Lower leg skin (tissue), 4 donors: ENCODE measurements at places on chromosomes 2 and 18. TPM values are rescaled to one million over a fixed set of nuclear protein-coding genes. Genes with fewer than 3 reads are reported as not detected.
A peak's percentile ranks its signal among the peaks of the same experiment; 100 is the strongest.

LOXHD1 gene
- 0.02 TPM for total RNA-seq

XIRP2 gene
- not detected for total RNA-seq

PPP4R1 gene
- 73.6 TPM for total RNA-seq

CXCR4 gene
- total RNA-seq: 7.5 TPM

EN1 gene
- total RNA-seq: 16.2 TPM

DNAH7 gene
- 0.34 TPM for total RNA-seq

EPHA4 gene
- 59.2 TPM for total RNA-seq

CENPA gene
- total RNA-seq: 0.47 TPM

CRYGD gene
- not detected for total RNA-seq

PCARE gene
- not detected for total RNA-seq

LBX2 gene
- total RNA-seq: 0.55 TPM

HOXD1 gene
- total RNA-seq: 0.27 TPM

ELOA2 gene
- not detected for total RNA-seq

NT5DC4 gene
- not detected for total RNA-seq

TTN gene
- 0.25 TPM for total RNA-seq

CHRND gene
- not detected for total RNA-seq

- no peak for DNase-seq
Observed at GRCh38 chr2:82089518-82089917, 1785.0 kb upstream of the LRRTM1 start.

- DNase-seq: no peak
Observed at GRCh38 chr2:164593541-164593940, 27.7 kb downstream of the GRB14 start.

GRCh38 chr2:196233805-196234475 lies 62.6 kb upstream of the STK17B start:
- no peak for DNase-seq

DNA sequence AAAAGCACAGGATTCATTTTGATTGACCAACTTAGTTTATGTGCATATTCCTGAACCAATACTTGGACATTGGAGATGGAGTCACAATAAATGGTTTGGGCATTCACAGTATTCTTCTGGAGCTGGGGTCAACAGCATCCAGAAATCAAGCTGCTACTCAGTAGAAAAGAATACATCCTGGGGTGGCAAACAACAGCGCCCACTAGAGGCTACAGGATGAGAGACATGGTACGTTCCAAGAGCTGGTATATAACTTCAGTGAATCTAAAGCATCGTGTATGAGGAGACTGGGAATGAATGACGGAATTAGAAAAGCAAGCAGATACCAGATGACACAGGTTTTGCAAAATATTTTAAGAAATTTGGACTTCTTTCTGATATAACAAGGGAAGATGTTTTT lies 142.9 kb upstream of the FIGN start:
- DNase-seq: no peak

- DNase-seq: no peak
Observed at GRCh38 chr2:7472465-7472864, 555.3 kb downstream of the RNF144A start.

- no peak for DNase-seq
Observed at GRCh38 chr2:207475546-207475945, 54.2 kb upstream of the CREB1 start.

GRCh38 chr2:41600460-41600859 lies 447.4 kb upstream of the PKDCC start:
- no peak for DNase-seq

- DNase-seq: no peak
Observed at GRCh38 chr18:11955239-11956029, 25.9 kb upstream of the IMPA2 start.

GRCh38 chr18:68469049-68469625 lies 245.8 kb downstream of the TMX3 start:
- DNase-seq: no peak

GRCh38 chr18:67618061-67618460 lies 101.5 kb upstream of the DSEL start:
- DNase-seq: no peak

- no peak for DNase-seq
Observed at GRCh38 chr18:25895518-25895917, 194.9 kb downstream of the SS18 start.

GRCh38 chr2:47334356-47335136 lies 68.4 kb upstream of the MSH2 start:
- DNase-seq: no peak

DNA sequence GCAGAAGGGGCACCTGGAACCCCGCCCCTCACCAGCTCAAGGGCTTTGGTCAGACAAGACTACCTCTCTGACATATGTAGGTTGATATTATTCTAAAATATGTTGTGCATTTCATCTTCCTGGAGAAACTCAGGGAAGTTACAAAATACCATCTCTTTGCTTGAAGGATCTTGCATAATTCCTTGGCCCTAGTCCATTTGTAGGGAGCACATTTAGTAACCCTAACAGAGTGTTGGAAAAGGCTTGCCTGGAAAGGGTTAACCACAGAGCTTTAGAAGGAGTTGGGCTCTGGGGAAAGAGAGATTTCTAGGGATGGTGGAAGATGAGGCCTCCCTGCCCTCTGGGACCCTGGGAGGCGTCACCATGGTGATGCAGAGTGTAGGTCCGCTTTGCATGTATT lies 143.0 kb upstream of the SLC1A4 start:
- DNase-seq: no peak

GRCh38 chr2:88811233-88811632 lies 119.8 kb downstream of the RPIA start:
- DNase-seq: no peak

GRCh38 chr2:212194396-212194795 lies 344.2 kb downstream of the ERBB4 start:
- no peak for DNase-seq

GRCh38 chr18:9516437-9517064 lies 41.2 kb downstream of the RALBP1 start:
- no peak for DNase-seq

DNA sequence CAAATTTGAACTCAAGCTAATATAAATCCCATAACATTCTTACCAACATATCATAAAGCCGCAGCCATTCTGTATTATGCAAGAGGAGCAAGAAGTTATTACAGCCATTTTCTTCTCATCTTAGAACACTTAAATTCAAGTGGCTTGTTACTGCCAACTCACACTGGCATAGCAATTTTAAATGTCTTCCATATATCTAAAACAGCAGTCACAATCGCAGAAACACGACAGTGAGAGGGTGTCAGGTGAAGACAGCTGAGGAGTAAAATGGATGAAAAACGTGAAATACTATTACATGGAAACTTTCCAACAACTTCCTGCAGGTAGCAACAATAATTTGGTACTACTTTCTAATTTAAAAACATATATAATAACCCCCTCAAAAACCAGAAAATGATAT lies 17.9 kb downstream of the PPP3R1 start:
- DNase-seq: no peak

GRCh38 chr2:105490204-105490603 lies 91.4 kb upstream of the FHL2 start:
- DNase-seq: no peak

- no peak for DNase-seq
Observed at GRCh38 chr18:37946324-37946723, 380.7 kb upstream of the CELF4 start.

GRCh38 chr2:104862058-104862941 lies 8.4 kb downstream of the POU3F3 start:
- DNase-seq: no peak

GRCh38 chr2:74767618-74768017 lies 66.3 kb upstream of the HK2 start:
- no peak for DNase-seq

- DNase-seq: no peak
Observed at GRCh38 chr2:237198164-237198855, 112.6 kb downstream of the COPS8 start.

GRCh38 chr2:213015387-213016165 lies 135.8 kb downstream of the IKZF2 start:
- DNase-seq: no peak

- no peak for DNase-seq
Observed at GRCh38 chr2:102057502-102058292, 65.9 kb downstream of the IL1R2 start.

DNA sequence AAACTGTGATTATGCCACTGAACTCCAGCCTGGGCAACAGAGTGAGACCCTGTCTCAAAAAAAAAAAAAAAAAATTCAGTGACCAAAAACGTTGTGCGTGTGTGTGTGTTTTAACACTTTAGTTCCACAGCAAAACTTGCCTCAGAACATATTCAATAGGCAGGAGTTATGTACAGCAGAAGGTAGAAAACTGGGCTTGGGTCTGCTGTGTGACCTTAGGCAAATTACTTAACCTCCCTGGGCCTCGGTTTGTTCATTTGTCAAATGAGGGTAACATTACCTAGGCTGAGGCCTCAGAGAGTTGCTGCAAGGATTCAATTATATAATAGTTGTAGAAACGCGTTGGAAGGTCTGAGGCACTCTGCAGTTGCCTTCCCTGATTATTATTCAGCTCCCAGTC lies 10.3 kb upstream of the SCG2 start:
- no peak for DNase-seq

- no peak for DNase-seq
Observed at GRCh38 chr2:32851777-32852439, 94.8 kb upstream of the LTBP1 start.

GRCh38 chr18:26710470-26711096 lies 154.9 kb downstream of the AQP4 start:
- DNase-seq: no peak

DNA sequence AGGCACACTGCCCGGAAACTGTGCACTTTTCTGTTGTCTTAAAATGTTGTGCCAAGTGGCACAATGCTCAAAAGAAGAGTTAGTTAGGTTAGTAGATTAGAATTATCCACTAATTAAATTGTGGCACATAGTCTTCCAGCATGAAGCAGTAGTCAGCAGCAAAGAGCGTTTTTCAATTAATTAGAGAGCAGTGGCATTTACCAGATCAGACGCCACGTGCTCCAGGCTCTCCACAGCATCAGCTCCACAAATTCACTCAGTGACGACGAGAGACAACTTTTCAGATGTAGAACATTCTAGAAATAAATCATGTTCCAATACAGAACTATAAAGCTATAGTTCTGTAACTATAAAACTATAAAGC lies 16.4 kb upstream of the RTTN start:
- DNase-seq: no peak

DNA sequence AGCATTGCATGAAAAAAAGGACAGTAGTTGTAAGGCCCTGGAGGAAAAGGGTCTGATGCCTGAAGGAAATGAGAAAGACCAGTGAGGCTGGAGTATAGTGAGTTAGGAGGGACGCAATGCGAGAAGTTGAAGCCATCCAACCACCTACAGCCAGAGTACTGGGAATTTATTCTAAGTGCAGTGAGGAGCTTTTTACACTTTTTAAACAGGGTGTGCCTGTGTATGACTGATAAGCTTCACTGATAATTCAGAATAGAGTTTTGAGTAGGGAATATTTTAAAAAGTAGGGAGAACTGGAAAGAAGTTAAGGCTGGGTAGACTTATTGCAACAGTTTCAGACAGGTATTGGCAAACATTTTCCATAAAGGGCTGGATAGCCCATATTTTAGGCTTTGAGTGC lies 35.9 kb upstream of the CCDC85A start:
- no peak for DNase-seq

DNA sequence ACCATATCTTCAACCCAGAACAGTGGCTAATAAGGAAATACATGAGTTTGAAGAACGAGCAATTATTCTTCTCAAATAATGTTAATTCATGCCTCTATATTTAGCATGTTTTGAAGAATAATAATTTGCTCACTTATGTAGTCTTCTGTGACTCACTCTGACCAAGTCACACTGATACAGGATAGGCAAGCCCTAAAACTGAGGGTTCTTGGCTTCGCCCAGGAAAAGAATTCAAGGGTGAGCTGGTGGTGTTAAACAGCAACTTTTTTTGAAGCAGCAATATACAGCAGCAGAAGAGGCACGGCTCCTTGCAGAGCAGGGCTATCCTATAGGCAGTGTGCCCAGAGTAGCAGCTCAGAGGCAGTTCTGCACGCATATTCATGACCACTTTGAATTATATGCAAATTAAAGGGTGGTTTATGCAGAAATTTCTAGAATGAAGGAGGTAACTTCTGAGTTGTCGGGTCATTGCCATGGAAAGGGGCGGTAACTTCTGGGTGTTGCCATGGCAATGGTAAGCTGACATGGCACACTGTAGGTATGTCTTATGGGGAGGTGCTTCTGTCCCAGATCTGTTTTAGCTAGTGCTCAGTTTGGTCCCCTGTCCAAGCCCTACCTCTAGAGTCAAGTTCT lies 200.6 kb downstream of the RND3 start:
- DNase-seq: no peak

- DNase-seq: no peak
Observed at GRCh38 chr2:28439763-28440162, 47.1 kb downstream of the FOSL2 start.

DNA sequence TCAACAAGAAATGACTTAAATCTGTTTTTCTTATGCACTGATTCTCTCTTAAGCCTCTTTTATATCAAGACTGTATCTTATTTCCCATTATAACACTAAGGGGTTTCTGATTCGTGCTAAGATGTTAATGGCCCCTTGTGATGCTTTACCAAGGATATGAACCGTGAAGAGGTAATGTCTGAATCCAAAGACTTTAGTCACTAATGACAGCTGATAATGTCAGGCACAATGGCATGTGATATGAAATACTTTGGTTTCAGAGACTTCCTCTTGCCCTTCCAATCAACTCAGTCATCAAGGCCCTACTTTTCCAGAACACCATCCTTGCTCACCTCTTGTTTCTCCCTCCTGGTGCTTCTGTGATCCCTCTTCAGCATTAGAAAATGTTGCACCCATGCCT lies 262.8 kb downstream of the KCNE4 start:
- DNase-seq: no peak

DNA sequence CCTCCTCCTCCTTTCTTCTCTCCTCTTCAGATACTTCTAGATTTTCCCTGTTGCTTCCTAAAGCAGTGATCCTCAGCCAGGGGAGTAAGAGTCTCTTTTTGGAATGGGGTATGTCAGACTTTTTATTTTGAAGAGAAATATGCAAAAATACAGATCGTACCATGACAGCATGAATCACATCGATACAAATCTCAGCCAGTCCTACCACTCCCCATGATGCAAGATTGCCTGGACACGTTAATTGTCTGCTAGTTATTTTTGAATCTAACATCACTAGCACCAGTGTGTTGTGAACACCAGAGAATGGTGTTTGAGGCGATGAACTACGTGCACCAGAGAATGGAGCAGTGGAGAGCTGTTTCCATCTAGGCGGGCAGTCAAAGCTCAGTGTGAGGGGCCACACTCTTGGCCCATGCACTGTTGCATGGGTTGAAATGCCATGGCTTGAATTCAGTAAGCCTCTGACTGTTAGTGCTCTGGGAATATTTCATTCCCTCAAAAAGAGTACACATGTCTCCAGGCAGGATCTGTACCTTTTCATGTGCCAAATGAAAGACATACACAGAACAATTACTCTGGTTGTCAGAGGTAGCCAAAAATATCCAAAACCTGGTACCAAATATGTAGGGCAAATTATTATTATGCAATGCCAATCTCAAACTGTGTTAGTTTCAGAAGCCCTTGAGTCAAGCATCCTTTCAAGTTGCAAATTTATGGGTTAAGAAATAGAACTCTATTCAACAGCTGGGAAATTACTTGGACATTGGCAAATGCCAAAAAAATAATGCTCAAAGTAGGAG lies 46.3 kb upstream of the RALBP1 start:
- DNase-seq: peak; percentile 70
